ENCODE measurements at places on chromosomes 3 and 15. TPM values are rescaled to one million over a fixed set of nuclear protein-coding genes. Genes with fewer than 3 reads are reported as not detected.
A peak's percentile ranks its signal among the peaks of the same experiment; 100 is the strongest.

- no peaks in the 10 kb centered on the region for H3K36me3 ChIP-seq
- no peaks in the 10 kb centered on the region for H3K4me1 ChIP-seq
- H3K4me3 ChIP-seq, result no peak overlapping the region
- DNase-seq, result no peak
- no peak overlapping the region for H3K27ac ChIP-seq
Measured at GRCh38 chr3:62920466-62920784, 45.2 kb upstream of the CADPS start.

ACTC1 gene
- 7.1 TPM for total RNA-seq

DAG1 gene
- total RNA-seq, result 149 TPM

DNA sequence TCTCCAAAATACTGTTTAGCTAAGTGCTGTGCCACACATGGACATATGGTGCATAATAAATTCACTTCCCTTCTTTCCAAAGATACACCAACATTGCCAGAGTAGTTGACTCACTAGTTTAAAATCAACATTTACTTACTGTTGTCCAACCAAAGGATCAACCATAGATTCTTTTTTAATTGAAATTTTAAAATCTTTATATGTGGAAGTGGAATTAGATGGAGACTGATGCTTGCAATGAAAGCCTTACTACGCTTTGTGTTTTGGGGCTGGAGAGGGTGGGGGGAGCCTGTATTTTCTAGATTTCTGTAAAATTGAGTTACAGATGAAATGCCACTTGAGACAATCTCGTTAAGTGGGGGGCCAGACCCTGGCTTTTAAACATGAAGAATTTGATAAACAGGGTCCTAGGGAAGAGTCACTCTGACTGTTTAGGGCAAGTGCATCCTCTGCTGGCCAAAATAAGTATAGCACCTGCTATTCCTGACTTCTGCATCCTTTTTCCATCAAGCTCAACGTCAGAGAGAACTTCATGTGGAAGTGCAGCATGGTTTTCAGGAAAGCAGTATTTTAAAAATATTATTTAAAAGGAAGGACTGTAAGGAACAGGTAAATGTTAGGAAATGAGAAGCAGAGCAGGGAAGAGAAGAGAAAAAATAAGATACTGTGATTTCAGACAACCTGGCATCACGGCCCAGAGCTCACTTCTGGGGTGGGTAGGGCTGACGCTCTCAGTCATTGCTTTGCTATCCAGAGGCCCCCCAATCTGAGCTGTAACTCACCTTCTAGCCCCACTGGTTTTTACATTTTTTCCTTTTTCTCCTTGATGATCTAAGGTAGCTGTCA, 76.7 kb downstream of the BOC start:
- no peak overlapping the region for H3K27ac ChIP-seq
- DNase-seq, result no peak
- H3K27me3 ChIP-seq, result no peaks in the 10 kb centered on the region

DNA sequence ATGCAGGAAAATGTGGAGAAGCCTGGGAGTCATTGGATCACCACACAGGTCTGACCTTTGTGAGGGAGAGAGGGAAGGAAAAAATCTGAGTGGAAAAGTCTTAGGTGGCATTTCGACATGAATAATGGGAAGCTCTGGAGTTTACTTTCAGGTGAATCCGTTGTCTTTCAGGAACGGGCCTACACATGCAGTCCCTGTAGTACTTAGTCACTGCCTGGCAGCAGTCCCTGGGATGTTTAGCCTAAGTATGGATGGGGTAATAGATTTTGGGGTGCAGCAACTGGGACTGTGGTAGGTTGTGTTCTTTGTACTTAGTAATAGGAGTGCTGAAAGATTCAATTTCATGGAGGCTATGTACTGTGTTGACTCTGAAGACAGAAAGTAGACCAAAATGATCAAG, 227.5 kb upstream of the EPHA3 start:
- H3K27me3 ChIP-seq, result no peaks in the 10 kb centered on the region
- no peak for DNase-seq
- no peak overlapping the region for H3K4me3 ChIP-seq

- no peaks in the 10 kb centered on the region for H3K36me3 ChIP-seq
- no peak for DNase-seq
- peaks cover 21% of the 10 kb centered on the region for H3K4me1 ChIP-seq
- H3K27ac ChIP-seq, result no peak overlapping the region
- H3K4me3 ChIP-seq, result no peak overlapping the region
- no peaks in the 10 kb centered on the region for H3K27me3 ChIP-seq
Measured at GRCh38 chr3:101081999-101082398, 88.8 kb upstream of the ABI3BP start.

NR2E3 gene
- total RNA-seq, result not detected

LMOD3 gene
- not detected for total RNA-seq

CYP1A1 gene
- 0.27 TPM for total RNA-seq

DNA sequence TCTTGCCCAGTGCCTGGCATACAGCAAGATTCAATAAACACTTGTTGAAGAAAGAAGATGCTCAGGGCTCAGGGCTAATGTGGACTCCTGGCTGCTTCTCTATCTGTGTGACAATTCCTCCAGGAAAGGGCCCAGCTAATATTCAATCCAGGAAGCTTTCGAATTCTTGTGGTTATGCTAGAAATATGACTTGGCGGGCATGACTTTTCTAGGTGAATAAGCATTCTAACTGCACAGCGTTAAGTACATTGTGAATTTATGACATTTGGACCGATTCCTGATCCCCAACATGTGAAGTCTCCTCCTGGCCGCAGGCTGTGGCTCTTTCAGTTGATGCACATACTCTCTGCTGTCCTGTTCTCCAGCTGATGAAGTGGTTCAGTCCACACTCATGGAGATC, 117.0 kb downstream of the IMPG2 start:
- peak overlapping the region; percentile 46 for H3K27ac ChIP-seq
- no peaks in the 10 kb centered on the region for H3K36me3 ChIP-seq
- H3K4me3 ChIP-seq, result no peak overlapping the region

- no peaks in the 10 kb centered on the region for H3K27me3 ChIP-seq
- no peak overlapping the region for H3K27ac ChIP-seq
- no peak overlapping the region for H3K4me3 ChIP-seq
Measured at GRCh38 chr3:95721938-95722337, 1092.5 kb upstream of the EPHA6 start.

CLDN1 gene
- total RNA-seq, result 13.1 TPM

EXD1 gene
- total RNA-seq, result not detected

GPR160 gene
- total RNA-seq, result 0.49 TPM

- H3K4me3 ChIP-seq, result no peak overlapping the region
- DNase-seq, result peak; percentile 43
- H3K27me3 ChIP-seq, result no peaks in the 10 kb centered on the region
- H3K27ac ChIP-seq, result no peak overlapping the region
Measured at GRCh38 chr15:77533578-77534430, 98.9 kb downstream of the LINGO1 start.

SLC25A38 gene
- 29.5 TPM for total RNA-seq

DNA sequence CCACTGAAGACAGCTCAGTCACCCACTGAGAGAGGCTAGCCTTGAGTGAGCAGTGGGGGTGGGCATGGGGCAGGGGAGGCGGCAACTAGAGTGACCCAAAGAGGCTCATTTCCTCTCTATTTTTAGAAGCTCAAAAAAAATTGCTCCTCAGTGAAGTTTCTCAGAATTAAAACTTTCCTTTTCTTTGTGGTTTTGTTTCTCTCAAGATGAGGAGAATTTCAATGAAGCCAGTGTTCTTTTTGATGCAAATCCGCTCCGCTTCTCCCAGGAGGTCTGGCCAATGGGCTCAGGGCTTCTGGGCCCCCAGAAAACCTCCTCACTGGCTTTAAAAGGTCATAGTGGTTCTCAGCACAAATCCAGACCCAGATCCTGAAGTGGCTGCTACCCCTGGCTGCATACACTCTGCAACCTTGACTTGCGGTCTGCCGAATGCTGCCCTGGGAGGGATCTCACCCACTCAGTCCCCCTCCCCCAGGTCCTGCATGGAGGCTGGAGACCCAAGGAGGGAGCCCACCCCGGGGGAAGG, at the start of gene ACSBG1:
TSS of gene ACSBG1 (minus strand) at position 51 of the 526 bp plus-strand sequence. CDS start 64 bp downstream, outside the sequence.
- peaks cover 10% of the 10 kb centered on the region for H3K27me3 ChIP-seq
- H3K4me1 ChIP-seq, result peaks cover 4% of the 10 kb centered on the region
- DNase-seq, result no peak

- no peak overlapping the region for H3K4me3 ChIP-seq
- H3K4me1 ChIP-seq, result peaks cover 5% of the 10 kb centered on the region
Measured at GRCh38 chr3:189567766-189568420, 63.3 kb upstream of the TP63 start.

DNA sequence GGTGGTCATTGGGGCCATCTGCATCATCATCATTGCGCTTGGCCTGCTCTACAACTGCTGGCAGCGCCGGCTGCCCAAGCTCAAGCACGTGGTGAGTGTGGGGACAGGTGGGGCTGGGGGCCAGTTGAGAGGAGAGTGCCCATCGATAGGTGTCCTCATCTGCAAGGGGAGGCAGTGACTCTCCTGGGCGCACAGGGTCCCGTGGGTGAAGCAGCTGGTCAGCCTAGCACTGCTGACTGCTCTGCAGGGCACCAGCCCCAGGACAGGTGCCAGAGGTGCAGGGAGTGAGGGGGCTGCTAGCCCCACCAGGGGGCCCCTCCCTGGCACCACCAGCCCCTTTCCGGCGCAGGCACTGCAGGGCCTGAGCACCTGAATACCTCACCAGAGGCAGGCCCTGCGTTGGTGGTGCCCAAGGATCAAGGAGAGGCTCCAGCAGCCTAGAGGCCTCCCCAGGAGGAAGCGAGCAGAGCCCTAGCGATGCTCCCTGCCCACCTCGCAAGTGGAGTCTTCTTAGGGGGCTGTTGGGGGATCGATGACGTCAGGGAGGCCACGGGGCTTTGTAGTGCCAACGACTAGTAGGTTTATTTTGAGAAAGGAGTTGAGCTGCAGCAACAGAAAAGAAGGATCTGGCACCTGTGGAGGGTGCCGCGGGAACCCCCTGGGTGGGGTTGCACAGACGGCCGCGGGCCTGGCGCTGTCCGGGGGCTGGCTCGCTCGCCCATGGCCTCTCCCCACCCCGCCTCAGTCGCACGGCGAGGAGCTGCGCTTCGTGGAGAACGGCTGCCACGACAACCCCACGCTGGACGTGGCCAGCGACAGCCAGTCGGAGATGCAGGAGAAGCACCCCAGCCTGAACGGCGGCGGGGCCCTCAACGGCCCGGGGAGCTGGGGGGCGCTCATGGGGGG, 976 bp upstream of the ABTB1 start:
- peaks cover 20% of the 10 kb centered on the region for H3K4me1 ChIP-seq
- H3K27me3 ChIP-seq, result no peaks in the 10 kb centered on the region
- H3K4me3 ChIP-seq, result peak overlapping the region; percentile 75
- H3K27ac ChIP-seq, result peak overlapping the region; percentile 76

TRIM42 gene
- not detected for total RNA-seq

LRRC2 gene
- 2.2 TPM for total RNA-seq

GRCh38 chr15:57255751-57256341, 120.5 kb upstream of the CGNL1 start:
- peaks cover 5% of the 10 kb centered on the region for H3K36me3 ChIP-seq
- H3K27ac ChIP-seq, result no peak overlapping the region
- H3K4me1 ChIP-seq, result peaks cover 40% of the 10 kb centered on the region

ERICH6 gene
- total RNA-seq, result not detected

GRCh38 chr15:51114437-51115119, 19.9 kb upstream of the TNFAIP8L3 start:
- no peaks in the 10 kb centered on the region for H3K36me3 ChIP-seq
- H3K27me3 ChIP-seq, result no peaks in the 10 kb centered on the region
- H3K27ac ChIP-seq, result peak overlapping the region; percentile 57
- peaks cover 36% of the 10 kb centered on the region for H3K4me1 ChIP-seq
- no peak for DNase-seq

DNA sequence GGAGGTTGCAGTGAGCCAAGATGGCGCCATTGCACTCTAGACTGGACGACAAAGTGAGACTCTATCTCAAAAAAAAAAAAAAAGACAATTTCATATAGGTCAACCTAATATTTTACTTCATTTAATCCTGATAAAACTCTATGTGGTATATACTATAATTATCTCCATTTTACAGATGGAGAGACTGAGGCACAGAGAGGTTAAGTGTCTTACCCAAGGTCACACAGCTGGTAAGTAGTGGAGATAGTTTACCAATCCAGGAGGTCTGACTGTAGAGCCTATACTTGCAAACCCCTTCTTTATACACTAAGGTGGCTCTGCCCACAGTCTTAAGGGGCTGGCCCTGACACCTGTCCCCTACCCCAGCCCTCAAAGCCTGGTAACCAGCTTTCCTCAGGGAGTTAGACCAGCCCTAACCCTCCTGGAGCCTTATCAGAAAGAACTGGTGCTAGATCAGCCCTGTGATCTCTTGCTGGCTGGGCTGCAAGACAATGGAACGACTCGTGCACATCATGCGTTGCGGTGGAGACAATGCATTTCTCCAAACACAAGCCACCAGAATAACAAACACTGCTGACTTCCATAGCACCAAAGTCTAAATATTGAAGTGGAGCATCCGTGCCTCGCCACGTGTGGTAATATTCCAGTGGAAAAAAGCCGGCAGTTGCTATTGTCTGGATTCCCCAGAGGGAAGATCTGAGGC, 60.0 kb upstream of the SMAD3 start:
- no peaks in the 10 kb centered on the region for H3K36me3 ChIP-seq
- no peak overlapping the region for H3K27ac ChIP-seq

MUSTN1 gene
- total RNA-seq, result 1.4 TPM

DNA sequence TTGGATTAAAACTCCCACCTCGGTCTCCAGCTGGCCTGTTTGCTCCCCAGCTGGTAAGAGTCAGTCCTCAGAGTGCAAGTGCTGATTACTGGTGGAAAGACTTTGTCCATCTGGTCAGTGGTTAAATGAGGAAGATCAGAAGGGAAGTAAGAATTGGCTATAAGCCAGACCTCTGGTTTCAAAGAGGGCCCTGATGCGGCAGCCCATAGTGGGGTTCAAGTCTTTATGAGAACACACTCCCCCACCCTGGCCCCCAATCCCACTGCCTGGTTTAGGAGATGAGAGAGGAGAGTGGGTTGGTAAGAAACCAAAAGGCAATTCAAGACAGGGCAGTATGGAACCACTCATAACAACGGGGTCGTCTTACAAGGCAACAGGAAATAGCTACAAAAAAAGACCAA, 65.0 kb downstream of the FRMD4B start:
- no peak overlapping the region for H3K27ac ChIP-seq
- H3K4me1 ChIP-seq, result peaks cover 6% of the 10 kb centered on the region
- no peak for DNase-seq
- H3K4me3 ChIP-seq, result no peak overlapping the region
- no peaks in the 10 kb centered on the region for H3K27me3 ChIP-seq
- H3K36me3 ChIP-seq, result no peaks in the 10 kb centered on the region

DNA sequence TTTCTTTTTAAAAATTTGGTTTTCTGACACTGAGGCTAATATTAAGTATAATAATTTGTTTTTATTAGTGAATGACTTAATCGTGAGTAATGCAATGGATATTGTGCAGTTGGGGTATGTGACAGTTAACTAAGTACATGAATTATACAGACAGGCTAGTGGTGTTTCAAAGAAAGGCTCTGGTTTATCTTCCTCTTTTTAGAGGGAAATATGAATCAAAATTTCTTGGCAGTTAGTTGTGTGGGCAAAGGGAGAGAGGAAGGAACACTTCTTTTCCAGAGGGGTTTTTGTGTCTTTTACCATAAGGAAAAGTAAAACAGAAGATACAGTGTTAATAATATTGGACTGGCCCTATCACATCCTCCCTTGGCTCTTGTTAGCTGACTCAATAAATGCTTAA, 2.7 kb downstream of the ZNF654 start:
- H3K4me1 ChIP-seq, result peaks cover 43% of the 10 kb centered on the region
- H3K27ac ChIP-seq, result no peak overlapping the region
- H3K4me3 ChIP-seq, result no peak overlapping the region
- DNase-seq, result no peak
- no peaks in the 10 kb centered on the region for H3K27me3 ChIP-seq

- H3K4me1 ChIP-seq, result peaks cover 4% of the 10 kb centered on the region
- H3K36me3 ChIP-seq, result peaks cover 5% of the 10 kb centered on the region
- no peaks in the 10 kb centered on the region for H3K27me3 ChIP-seq
- no peak overlapping the region for H3K4me3 ChIP-seq
- no peak for DNase-seq
Measured at GRCh38 chr15:52421029-52421428, 107.7 kb downstream of the MYO5A start.

- H3K27ac ChIP-seq, result peak overlapping the region; percentile 34
- no peaks in the 10 kb centered on the region for H3K36me3 ChIP-seq
- H3K4me3 ChIP-seq, result no peak overlapping the region
- H3K27me3 ChIP-seq, result no peaks in the 10 kb centered on the region
Measured at GRCh38 chr3:99952306-99952705, 134.6 kb downstream of the CMSS1 start.
